ENCODE measurements at places on chromosomes 1 and 21.

- DNase-seq, result no peak
Observed at GRCh38 chr1:25098717-25099116, 133.6 kb downstream of the SYF2 start.

DNA sequence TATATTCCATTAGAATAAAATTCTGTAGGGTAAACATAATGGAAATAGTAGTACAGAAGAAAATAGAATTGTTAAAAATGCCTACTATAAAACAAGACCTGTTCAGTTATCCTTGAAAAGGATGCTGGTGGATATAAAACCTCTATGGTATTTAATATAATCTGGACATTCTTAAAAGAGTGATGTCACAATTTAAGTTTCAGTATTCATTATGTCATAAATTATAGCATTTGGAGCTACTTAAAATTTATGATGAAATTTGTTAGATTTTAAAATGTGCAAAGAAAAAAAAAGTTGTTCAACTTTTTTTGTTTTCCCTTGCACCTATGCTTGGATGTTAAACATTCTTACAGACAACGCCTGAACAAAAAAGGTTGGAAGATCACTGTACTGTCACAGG, 50.3 kb downstream of the USP48 start:
- no peak for DNase-seq

DNA sequence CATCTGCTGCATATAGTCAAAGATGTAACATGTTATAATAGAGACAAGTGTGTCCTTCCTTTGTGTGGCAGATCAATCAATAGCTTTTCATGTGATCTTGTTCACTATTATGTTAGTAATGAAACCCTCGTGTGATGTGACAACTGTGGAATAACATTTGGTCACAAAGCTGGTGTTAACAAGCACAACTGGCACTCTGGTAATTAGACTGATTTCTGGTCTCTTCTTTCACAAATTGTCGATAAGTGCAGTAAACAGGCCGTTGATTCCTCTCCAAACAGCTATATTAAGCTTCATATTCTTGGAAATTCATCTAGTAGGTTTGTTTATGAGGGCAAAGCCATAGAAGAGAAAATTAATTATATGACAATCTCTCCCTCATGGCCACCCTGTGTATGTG, 616.7 kb upstream of the PTBP2 start:
- DNase-seq, result no peak

DNA sequence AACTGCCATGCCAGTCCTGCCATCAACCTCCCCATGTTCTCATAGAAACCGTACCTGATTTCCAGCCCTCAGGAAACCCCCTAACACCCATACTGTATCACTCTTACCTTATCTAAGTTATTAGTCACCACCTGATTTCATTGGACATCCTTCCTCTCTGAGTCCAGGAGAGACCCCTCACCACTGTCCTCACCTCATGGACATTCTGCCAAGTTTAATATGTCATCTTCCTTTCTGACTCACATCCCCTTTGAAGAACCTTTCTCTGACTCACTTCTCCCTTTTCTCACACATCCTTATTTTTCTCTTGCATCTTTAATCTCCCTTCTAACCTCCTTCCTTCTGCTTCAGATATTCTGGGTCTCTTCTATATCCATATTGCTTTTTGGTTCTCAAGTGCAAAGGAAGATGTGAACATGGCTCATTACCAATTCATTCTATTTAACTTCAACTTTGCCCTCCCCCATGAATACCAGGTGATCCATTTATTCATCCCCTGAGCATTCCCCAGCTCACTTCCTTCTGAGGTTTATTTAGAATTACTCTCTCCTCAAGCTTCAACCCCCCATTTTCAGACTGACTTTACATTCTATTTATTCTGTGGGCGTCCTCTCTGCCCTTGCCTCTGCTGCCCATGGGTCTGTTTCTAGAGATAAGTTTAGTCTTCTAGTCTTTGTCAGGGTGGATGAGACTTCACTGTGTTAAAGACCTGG, 206.8 kb upstream of the ESRRG start:
- no peak for DNase-seq

GRCh38 chr1:1895060-1895418, 4.2 kb upstream of the GNB1 start:
- no peak for DNase-seq

GRCh38 chr1:215005656-215006345, 76.7 kb upstream of the KCNK2 start:
- DNase-seq, result no peak

- no peak for DNase-seq
Observed at GRCh38 chr1:154720328-154721297, 112.6 kb upstream of the ADAR start.

- no peak for DNase-seq
Observed at GRCh38 chr1:154623358-154623757, 15.4 kb upstream of the ADAR start.

DNA sequence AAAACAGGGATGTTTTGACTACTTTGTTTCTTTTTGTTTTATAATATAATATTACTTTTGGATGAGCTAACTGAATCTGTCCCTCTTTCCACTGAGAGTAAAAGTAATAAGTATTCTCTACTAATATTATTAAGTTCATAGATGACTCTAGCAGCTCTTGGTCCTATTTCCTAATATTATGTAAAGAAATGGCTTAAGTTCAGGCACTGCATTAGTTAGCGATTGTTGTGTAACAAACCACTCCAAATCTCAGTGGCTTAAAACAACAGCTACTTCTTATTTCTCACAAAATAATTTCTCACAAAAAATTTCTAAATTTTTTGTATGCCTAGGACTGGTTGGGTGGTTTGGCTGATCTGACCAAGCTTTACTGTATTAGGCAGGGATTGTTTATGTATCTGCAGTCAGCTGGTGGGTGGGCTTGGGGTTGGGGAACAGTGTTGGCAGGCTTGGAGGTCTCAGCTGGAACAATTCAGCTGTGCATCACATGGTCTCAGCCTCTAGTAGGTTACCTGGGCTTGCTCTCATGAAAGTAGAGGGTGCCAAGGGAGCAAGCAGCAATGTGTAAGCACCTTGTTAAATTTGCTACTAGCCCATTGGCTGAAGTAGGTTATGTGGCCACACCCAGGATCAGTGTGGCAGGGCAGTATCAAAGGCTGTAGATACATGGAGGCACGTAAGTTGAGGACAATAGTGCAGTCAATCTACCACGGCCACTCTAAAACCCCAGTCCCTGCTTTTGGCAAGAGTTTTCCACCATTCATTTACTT, 8.8 kb upstream of the CCT8 start:
- DNase-seq, result no peak

- DNase-seq, result no peak
Observed at GRCh38 chr21:28893687-28894086, 99.0 kb downstream of the LTN1 start.

DNA sequence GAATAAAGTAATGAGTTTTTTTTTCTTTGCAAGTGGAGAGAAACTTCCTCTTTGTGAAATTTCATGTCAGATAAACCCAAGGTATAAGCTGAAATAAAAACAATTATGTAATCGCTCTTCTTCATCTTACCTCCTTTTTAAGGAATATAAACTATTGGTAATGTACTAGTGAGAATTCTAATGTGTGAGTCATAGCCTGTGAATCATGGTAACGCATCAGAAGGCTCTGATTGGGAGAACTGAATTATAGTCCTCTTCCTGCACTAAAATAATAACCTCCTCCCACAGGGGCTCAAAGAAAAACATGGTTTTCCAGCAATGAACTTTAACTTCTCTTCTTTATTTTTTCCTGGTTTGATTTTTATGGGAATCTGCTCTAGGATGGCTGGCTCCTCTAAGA, 57.1 kb upstream of the COX20 start:
- no peak for DNase-seq

DNA sequence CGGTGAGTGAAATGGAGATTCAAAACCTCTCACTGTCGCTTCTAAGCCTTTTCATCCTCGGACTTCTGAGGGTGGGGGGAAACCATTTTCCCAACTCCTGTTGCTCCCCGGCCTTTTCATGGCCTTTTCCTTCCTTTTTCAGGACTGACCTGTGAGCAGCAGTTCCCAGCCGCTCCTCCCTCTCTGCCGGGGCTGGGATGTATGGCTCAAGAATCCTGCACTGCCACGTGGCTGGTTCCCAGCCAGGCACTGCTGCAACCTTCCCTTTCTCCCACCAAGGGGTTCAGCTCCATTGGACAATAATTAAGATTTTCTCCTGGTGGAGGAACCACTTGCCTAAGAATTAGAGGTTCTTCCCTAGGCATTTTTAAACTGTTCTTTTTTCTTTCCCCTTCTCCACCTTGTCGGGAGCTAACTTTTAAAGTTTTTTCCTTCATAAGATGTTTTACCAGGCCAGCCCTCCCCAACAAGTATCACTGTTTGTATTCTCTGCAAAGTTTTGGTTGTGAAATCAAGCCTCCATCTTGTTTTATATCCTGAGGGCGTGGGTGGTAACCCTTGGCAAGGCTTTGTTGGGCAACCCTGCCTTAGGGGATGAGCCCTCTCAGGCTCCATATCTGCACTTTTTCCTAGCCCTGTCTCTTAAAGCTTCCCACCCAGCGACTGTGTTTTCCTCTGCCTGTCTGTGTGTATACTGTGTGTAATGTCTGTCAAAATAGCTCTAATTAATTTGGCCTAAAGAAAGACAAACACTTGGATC, 1166.6 kb upstream of the ADGRL2 start:
- DNase-seq, result no peak

DNA sequence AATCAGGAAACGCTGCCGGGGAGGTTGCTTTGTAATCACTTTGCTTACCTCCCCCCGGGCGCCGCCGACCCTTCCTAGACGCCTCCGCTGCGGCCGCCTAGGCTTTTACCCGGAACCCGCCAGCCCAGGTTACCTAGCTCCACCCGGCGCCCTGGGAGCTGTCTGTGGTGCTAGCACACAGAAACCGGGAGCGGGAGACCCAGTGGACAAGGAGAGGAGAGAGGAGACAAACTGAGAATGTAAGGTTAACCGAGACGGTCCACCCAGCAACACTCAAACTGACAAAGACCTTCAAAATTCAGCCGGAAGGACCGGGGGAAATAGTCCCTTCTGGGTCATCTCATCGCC, 9.8 kb downstream of the BARHL2 start:
- DNase-seq, result no peak

- no peak for DNase-seq
Observed at GRCh38 chr1:203656796-203657747, 30.4 kb downstream of the ATP2B4 start.

All from GM10248 (cell line).